ENCODE measurements at places on chromosomes 4 and X.

DNA sequence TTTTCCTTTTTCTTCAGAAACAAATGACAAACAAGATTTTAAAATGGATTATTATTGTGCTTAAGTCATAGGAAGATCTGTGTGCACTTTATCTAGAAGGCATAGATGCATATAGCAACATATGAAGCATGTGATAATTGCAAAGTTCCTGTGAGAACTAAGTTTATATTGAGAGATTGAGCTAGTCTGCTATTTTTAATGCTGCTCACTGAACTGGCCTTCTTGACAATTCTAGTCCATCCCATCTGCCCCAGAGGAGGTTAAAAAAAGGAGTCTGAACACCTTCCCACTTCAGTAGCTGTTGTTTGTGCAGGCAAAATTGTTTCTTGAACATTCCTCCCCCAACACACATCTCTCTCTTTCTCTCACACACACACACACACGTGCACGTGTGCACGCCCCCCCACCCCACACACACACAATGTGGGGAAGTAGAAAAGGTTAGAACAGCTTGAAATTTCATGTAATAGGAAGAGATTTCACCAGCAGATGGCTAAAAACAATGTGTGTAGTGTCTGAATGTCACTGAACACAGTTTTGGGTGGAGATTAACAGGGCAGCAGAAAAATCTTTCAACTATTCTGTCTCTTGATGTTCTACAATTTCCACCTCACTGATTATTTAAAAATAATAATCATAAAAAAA is 108.0 kb downstream of the GPM6A start:
- no peak for DNase-seq

- DNase-seq = no peak
Measured at GRCh38 chr4:168208957-168209614, 109.5 kb downstream of the DDX60 start.

DNA sequence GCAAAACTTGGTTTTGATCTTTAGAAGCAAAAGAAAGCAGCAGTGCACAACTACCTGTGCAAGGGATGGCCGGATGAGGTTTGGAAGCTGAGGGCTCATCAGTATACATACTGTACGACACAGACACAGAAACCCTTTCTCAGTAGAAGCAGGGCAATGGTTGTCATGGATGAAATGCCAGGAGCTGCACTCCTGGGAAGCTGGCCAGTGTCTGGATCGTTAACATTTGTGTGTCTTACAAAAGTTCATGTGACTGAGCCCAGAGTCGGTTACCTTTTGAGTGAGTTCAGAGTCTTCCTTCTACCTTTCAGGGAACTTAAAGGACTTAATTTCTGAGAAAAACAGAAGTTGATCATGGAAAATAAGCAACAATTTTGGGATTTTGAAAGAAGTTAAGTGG is 230.3 kb downstream of the APBB2 start:
- DNase-seq = no peak

DNA sequence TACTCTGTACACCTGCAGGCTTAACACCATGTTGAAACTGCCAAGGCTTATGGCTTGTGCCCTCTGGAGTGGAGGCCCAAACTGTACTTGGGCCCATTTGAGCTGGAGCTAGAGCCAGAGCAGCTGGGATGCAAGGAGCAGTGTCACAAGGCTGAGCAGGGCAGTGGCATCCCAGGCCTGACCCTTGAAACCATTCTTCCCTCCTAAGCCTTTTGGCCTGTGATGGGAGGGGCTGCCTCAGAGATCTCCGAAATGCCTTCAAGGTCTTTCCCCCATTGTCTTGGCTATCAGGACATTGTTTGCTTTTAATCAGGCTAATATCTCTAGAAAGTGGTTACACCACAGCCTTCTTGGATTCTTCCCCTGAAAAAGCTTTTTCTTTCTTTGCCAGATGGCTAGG is 10.9 kb upstream of the PNMA5 start:
- no peak for DNase-seq

DNA sequence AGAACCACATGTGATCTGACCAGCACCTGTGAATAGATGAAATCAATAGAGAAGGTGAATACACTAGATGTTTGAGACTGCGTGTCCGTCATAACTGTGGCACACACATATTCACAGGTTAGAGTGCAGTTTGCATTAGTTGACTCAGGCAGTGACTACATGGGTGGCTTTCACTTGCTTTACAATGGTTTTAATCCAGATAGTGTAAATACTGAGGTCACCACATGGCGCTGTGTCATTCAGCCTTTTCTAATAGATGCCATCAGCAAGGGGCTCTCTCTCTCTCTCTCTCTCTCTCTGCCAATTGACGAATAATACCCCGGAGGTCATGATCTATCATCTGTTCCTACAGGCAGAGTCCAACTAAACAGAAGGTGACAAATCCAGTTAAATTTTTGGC is 30.7 kb upstream of the FGF13 start:
- no peak for DNase-seq

DNA sequence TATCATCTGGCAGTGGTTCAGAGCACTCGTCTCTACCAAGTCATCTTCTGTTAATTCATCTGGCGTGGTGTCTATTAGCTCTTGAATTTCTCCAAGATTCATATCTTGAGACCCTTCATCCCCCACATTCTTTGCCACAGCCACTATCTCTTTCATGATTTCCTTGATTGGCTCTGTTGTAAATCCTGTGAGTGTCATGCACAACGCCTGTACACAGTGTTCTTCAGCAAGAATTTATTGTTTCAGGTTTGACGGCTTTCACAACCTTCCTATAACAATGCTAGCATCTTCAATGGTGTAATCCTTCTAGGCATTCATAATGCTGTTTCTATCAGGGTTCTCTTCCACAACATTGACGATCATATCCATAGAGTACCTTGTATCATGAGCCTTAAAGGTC is 30.9 kb downstream of the MGST2 start:
- no peak for DNase-seq

DNA sequence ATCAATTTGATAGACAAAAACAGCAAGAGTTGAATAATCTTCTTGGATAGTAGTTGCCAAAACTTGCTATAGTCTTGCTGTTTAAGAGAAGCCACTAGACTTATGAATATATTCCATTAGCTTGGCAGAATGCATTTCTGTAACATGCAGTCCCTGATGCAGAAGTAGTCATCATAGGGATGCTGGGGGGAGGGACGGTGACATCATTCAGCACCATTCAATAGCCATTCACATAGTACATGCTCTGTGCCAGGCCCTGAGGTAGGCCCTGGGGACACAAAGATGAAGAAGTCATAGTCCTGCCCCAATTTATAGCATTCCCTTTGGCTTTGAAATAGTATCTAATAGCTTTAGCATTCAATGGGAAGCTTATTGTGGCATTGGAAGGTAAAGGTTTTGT is 185.5 kb upstream of the AFF2 start:
- DNase-seq = no peak

GRCh38 chrX:9207142-9207541 is 173.2 kb upstream of the FAM9B start:
- DNase-seq = no peak
